Activated effector memory CD4-positive, alpha-beta T cell treated with Interleukin-2 at 50 U/mL for 16 hours (primary cell): ENCODE measurements at places on chromosomes 2 and 18.

- no peak for DNase-seq
Measured at GRCh38 chr18:64403784-64404503, 255.1 kb upstream of the LINC00305 start.

DNA sequence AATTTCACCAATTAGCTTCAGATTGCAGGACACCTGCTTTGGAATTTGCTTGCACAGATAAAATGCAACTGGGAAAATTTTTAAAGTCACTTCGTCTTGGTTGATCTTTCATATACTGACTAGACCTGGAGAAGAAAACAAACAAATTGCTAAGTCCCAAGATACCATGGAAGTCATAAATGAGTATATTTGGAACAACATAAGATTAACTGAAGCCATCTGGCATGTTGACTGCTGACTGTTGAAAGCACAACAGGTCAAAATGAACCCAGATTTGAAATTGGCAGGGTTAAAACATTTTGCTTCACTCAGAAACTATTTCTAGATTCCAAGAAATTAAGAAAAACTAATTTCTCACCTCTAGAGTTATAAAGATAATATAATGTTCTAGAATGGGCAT is 470.7 kb downstream of the LPIN1 start:
- no peak for DNase-seq

GRCh38 chr18:22640281-22640842 is 222.6 kb upstream of the CTAGE1 start:
- DNase-seq, result no peak

DNA sequence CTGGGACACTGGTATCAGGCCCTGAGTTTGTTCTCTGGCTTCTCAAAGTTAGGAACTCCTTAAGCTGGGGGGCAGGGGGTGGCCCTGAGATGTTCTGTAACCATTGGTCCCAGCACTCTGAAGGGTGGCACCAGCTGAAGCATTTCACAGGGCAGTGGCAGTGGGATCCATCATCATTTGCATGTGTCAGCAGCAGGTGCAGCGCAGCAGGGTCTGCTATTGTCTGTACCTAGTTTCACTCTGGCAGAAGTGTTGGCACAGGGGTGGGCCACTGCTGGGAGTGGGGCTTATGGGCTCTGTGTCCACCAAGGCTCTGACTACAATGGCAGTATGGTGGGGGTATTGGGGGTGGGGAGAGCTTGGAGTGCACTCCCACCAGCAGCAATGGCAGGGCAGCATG is 460.4 kb upstream of the ZNF804A start:
- no peak for DNase-seq

- DNase-seq, result no peak
Measured at GRCh38 chr18:42082415-42083234, 127.6 kb downstream of the PIK3C3 start.

DNA sequence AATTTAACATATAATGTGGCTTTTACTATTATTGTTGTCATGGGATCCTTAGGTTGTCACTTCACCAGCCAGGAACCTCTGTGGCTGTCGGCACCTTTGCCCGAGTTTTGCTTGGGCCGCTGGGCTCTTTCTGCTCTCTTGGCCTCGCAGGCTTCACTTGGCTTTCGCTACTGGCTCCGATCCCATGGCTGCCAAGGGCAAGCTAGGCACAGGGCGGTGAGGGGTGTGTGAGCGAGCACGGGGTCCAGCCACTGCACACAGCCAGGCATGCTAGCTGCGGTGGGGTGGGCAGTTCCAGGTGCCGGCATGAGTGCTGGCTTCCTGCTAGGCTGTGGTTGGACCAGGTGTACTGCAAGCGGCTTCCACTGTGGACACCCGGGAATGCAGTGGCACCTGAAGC is 23.4 kb upstream of the RAPGEF4 start:
- no peak for DNase-seq

DNA sequence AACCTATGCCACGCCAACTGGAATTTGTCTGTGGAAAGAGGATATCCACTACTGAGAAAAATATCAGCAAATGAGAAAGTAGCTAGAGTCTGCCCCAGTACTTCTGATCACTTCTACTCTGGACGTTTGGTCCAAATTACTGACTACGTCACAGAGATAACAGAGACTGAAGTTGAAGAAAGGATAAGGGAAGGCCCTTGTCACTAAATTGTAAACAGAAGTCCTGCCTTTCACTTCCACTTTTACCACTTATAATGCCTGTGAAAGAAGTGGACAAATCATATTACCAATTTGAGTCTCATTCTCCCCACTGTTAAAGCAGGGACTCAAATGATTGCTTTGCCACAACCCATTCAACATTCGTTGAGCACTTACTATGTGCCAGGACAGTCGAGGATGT is 173.9 kb upstream of the ERBB4 start:
- DNase-seq, result no peak
